ENCODE measurements at places on chromosomes 3 and 15. TPM values are rescaled to one million over a fixed set of nuclear protein-coding genes. Genes with fewer than 3 reads are reported as not detected.

Gene TIGIT
- not detected for total RNA-seq

Gene GP9
- not detected for total RNA-seq

Gene CLDN16
- not detected for total RNA-seq

Gene TLR9
- not detected for total RNA-seq

Gene MORC1
- not detected for total RNA-seq

Gene PCOLCE2
- not detected for total RNA-seq

Gene CCDC50
- total RNA-seq, result 137 TPM

Gene DZIP1L
- total RNA-seq, result 14.6 TPM

Gene ATP13A4
- total RNA-seq, result not detected

Gene TMC3
- not detected for total RNA-seq

Gene OR5H2
- not detected for total RNA-seq

Gene C3orf49
- total RNA-seq, result not detected

Gene PPARG
- 1.5 TPM for total RNA-seq

Gene TUSC7
- not detected for total RNA-seq

Gene P2RY1
- total RNA-seq, result 1.7 TPM

Gene SCG5
- total RNA-seq, result 3.3 TPM

Gene CHST13
- total RNA-seq, result not detected

Gene PLA2G4E
- total RNA-seq, result not detected

Gene KIF9
- total RNA-seq, result 20.7 TPM

Gene OR5K2
- total RNA-seq, result not detected

Data from endothelial cell of umbilical vein (primary cell).